ENCODE measurements at places on chromosomes 3 and 15. TPM values are rescaled to one million over a fixed set of nuclear protein-coding genes. Genes with fewer than 3 reads are reported as not detected.

Gene STAB1
- not detected for total RNA-seq

Gene CFAP100
- total RNA-seq, result not detected

Gene GOLGB1
- 30.4 TPM for total RNA-seq

Gene NAALADL2
- 5.1 TPM for total RNA-seq

Gene MYO5A
- 14.7 TPM for total RNA-seq

Gene GPR62
- total RNA-seq, result 0.02 TPM

Gene TMEM212
- not detected for total RNA-seq

Gene CCNB2
- 164 TPM for total RNA-seq

Gene SCG3
- total RNA-seq, result not detected

Gene MB21D2
- total RNA-seq, result 28.3 TPM

Gene PLS1
- total RNA-seq, result 13.9 TPM

Gene PCSK6
- not detected for total RNA-seq

Gene RTP4
- 38.1 TPM for total RNA-seq

Gene ATP8B4
- 0.89 TPM for total RNA-seq

Gene NT5DC2
- 50.0 TPM for total RNA-seq

All from M059J (cell line).